HT-29 (cell line): ENCODE measurements at places on chromosomes 1 and 21.
A peak's percentile ranks its signal among the peaks of the same experiment; 100 is the strongest.

DNA sequence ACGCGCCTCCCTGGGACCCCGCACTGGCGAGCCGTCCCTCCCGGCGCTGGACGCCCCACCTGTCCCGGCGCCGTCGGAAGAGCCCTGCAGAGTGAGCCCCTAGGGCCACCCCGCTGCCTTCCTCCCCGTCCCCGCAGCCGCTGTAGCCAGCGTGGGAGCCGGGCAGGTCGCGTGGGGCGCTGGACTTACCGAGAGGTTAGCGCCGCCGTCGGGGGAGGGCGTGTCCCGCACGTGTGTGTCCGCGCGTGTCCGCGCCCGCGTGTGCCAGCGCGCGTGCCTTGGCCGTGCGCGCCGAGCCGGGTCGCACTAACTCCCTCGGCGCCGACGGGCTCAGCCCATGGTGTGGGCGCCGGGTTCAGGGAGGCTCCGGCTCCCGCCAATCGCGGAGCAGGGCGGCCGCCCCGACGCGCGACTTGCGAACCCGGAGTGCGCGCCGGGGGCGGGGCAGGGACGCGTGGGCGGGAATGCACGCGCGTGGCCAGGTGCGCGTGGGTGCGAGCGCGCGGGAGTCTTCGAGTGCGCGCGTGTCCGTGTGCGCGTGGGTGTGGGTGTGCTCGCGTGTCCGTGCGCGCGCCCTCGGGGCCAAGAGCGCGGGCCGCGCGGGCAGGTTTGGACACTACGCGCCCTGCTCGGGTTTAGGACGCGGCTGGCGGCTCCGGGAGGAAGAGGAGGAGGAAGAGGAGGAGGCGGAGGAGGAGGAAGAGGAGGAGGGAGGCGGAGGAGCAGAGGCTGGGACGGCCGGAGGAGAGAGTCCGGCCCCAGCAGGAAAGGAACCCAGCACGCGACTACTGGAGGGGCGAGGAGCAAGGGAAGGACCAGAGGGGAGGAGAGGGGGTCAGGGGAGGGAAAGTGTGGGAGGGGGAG is 145.2 kb upstream of the ETS2 start:
- DNase-seq, result no peak

- no peak for DNase-seq
Measured at GRCh38 chr1:52976183-52977035, 49.3 kb downstream of the SCP2 start.

GRCh38 chr21:44846485-44847260 is 26.8 kb downstream of the PTTG1IP start:
- peak; percentile 33 for DNase-seq

DNA sequence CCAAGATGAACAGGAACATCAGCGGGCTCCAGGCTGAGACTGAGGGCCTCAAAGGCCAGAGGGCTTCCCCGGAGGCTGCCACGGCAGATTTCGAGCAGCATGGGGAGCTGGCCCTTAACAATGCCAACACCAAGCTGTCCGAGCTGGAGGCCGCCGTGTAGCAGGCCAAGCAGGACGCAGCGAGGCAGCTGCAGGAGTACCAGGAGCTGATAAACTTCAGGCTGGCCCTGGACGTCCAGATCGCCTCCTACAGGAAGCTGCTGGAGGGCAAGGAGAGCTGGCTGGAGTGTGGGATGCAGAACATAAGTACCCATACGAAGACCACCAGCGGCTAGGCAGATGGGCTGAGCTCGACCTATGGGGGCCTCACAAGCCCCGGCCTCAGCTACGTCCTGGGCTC is 823.4 kb upstream of the NEGR1 start:
- no peak for DNase-seq

DNA sequence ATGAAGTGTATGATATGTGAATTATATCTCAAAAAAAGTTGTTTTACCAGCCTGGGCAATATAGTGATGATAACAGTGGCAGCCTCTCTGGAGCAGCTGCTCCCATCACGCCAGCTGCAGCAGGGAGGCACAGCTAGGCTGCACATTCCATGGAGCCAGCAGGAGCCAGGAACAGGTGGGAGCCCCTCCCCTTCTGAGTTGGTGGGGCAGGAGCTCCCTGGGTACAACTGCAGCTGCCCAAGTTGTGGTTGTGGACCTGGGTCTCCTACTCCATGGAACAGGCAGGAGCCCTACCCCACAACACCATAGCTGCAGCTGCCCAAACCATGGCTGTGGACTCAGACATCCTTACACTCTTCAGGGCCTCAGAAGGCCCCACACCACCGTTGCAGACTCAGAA is 21.7 kb upstream of the FNBP1L start:
- DNase-seq, result no peak

DNA sequence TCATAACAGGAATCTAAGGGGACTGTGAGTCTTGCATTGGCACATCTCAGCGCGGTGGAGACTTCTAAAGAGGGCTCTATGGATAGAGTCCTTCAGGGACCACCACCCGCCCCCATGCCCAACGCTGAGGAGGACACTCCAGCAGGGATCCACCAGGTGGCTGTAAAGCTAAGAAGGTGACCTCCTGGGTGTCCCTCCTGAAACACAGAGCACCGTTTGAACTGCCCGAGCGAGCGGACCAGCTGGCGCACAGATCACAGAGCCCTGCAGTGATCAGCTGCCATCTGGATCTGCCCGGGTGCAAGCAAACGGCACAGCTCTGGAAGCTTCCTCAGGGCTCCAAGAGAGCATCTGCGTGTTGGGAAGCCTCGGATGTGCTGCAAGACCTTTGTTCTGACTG is 51.3 kb upstream of the LYST start:
- no peak for DNase-seq

DNA sequence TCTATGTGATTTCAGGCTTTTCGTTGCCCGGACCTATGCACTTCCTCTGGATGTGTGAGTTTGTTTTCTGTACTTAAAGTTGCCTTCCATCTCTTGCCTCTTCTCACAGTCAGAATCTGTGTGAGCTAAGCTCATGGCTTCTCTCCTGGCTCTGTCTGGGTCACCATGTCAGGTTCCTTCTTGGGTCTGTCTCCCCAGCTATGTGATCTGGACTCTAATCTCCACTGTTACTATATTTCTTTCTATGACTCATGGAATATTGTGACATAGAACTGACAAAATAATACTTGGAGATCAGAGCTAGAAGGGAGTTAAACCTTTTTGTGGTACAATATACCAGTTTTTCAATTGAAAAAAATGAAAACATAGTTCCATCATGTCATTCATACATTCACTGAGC is 172.7 kb upstream of the FGGY start:
- DNase-seq, result no peak

DNA sequence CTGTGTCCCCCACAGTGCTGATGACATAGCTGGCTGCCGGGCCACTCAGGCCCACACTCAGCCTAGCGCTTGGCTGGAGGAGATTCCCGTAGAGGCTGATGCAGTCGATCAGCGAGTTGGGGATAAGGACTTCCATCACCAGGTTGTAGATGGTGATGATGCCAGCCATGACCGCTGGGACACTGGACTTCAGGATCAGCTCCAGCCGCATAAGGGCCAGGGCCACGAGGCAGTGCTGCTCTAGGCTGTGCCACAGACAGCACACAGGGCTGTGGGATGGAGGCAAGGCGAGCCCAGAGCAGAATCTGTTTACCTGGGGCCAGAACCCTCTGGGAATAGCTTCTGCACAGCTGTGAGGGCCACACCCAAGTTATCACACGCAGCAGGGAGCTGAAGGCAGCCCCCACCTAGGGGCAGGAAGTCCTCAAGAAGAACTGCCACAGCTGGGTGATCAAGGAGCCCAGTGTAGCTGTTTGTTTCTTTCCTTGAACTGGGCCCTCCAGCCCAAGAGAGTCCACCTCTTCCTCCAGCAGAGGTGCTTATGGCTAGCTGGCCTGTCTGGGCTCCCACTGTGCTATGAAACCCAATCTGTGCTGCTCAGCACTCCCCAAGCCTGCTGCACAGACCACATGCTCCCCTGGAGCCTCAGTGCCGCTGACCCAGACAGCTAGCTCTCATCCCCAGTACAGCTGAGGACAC is 6.2 kb downstream of the SLC2A1 start:
- peak; percentile 37 for DNase-seq

DNA sequence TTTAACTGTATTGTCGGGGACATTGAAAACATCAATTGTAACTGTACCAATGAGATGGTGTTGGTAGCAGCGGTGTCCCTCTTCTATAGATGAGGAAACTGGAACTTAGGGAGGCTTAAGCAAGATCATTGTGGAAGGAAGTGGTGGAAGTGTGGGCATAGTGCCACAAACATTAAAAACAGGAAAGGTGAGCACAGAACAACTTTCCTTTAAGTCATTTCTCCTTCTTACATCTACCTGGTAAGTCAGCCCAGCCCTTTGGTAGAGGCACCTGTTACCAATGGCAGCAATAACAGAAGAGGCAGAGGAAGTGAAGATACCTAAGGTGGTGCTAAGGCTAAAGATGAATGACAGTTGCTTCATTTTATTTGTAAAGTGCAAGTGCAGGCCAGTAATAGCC is 12.0 kb upstream of the CTSS start:
- DNase-seq, result peak; percentile 7

GRCh38 chr1:96016219-96016618 is 705.4 kb upstream of the PTBP2 start:
- no peak for DNase-seq

- DNase-seq, result no peak
Measured at GRCh38 chr1:98028800-98029199, 108.0 kb upstream of the DPYD start.

DNA sequence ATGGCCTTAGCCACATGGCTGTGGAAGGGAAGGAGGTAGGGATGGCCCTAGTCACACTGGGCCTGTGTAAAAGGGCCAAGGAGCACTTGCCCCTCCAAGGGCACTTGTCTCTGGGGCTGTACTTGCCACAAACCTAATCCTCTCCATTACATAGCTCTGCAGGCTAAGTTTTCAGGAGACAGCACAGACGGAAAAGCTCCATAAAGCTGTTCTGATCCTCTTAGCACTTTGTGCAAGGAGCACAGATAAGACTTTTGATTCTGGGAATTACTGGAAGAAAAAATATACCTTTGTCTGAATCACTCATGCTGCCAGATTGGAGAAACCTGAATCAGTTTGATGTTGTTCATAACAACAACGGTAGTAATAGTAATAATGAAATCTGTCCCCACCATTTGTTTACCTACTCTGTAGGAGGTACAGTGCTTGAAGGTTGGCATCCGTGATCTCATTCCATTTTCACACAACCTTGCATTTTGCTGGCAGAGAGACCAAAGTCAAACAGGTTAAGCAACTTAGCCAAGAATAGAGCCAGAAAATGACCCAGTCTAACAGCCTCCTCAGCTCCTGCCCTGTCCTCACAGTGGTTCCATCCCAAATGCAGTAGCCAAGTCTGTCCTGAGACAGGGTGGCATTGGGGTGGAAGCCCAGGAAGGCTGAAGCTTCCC is 207.1 kb downstream of the ROR1 start:
- peak; percentile 52 for DNase-seq
